ENCODE measurements at places on chromosomes 6 and 20. TPM values are rescaled to one million over a fixed set of nuclear protein-coding genes. Genes with fewer than 3 reads are reported as not detected.

Gene SLC22A16
- total RNA-seq, result not detected

Gene CAPN11
- total RNA-seq, result 1.7 TPM

Gene NFYA
- total RNA-seq, result 39.1 TPM

Gene BPIFB2
- total RNA-seq, result not detected

Gene EYS
- total RNA-seq, result 0.38 TPM

Gene SNAI1
- 4.2 TPM for total RNA-seq

Gene BTBD9
- total RNA-seq, result 5.3 TPM

Gene TFAP2A
- total RNA-seq, result not detected

Gene RIPOR2
- total RNA-seq, result 22.5 TPM

GRCh38 chr20:47668313-47669151 lies 116.7 kb downstream of the SULF2 start:
- H3K27me3 ChIP-seq, result no peaks in the 10 kb centered on the region
- H3K4me3 ChIP-seq, result no peak overlapping the region
- no peaks in the 10 kb centered on the region for H3K36me3 ChIP-seq

DNA sequence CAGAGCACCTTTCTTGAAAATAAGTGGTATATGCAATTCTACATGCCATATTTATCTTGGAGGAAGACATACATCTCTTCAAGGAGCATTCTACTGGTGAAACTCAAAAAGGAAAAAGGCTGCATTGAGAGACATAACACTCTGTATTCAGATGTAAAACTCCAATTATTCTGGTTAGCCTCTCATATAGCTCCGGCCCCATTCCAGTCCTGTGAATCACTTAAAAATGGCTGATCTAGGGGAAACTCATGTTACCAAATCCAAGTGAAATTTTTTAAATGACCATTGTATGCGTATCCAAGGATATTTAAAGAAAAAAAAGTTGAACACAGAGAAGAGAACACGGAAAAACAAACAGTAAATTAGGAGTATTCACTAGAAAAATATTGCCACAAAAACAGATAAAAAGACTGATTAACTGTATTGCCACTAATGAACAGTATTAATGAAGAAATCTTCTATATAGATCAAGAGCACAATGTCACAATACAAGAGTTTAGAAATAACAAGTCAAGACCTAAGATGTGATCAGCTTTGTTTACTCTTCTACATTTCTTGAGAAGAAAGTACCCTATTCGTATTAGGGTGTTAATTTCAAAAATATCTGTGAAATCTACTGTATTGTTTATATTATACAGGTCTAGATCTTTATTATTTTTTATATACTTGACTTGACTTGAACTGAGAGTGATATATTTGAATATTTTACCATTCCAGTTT lies 124.5 kb upstream of the GJE1 start:
- no peaks in the 10 kb centered on the region for H3K4me1 ChIP-seq
- DNase-seq, result peak; percentile 44
- no peak overlapping the region for H3K4me3 ChIP-seq
- H3K27ac ChIP-seq, result no peak overlapping the region
- no peaks in the 10 kb centered on the region for H3K36me3 ChIP-seq

DNA sequence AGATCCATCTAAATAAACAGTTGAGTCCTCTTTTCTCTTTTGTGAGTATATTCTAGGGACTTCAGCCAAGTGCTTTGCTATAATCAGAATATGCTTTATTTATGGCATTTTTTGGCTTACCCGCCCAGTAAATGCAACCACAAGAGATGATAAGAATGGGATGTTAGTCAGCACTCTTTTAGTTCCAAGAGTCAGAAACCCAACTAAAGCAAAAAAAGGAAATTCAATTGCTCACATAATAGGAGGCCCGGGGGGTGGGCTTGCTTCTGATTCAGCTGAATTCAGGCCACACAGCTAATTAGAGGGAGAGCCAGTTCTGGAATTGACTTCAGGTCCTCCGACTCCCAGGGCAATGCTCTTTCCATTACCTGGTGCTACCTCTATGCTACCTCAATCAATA lies 250.6 kb downstream of the FARS2 start:
- DNase-seq, result no peak
- H3K36me3 ChIP-seq, result no peaks in the 10 kb centered on the region
- no peaks in the 10 kb centered on the region for H3K4me1 ChIP-seq
- no peaks in the 10 kb centered on the region for H3K27me3 ChIP-seq
- no peak overlapping the region for H3K4me3 ChIP-seq
- no peak overlapping the region for H3K27ac ChIP-seq

GRCh38 chr20:787825-788224 lies 19.5 kb upstream of the SLC52A3 start:
- H3K36me3 ChIP-seq, result peaks cover 6% of the 10 kb centered on the region
- H3K4me1 ChIP-seq, result peaks cover 10% of the 10 kb centered on the region
- H3K27me3 ChIP-seq, result no peaks in the 10 kb centered on the region
- no peak overlapping the region for H3K4me3 ChIP-seq
- no peak overlapping the region for H3K27ac ChIP-seq

GRCh38 chr20:63517376-63518309 lies 2.9 kb upstream of the PPDPF start:
- DNase-seq, result no peak
- no peaks in the 10 kb centered on the region for H3K27me3 ChIP-seq
- no peak overlapping the region for H3K4me3 ChIP-seq
- H3K36me3 ChIP-seq, result no peaks in the 10 kb centered on the region
- peaks cover 12% of the 10 kb centered on the region for H3K4me1 ChIP-seq

- H3K4me3 ChIP-seq, result no peak overlapping the region
- no peaks in the 10 kb centered on the region for H3K27me3 ChIP-seq
- DNase-seq, result no peak
- H3K36me3 ChIP-seq, result no peaks in the 10 kb centered on the region
- no peak overlapping the region for H3K27ac ChIP-seq
Measured at GRCh38 chr6:77205936-77206335, 257.4 kb downstream of the HTR1B start.

GRCh38 chr6:2877057-2877882 lies 25.8 kb downstream of the SERPINB9 start:
- no peak for DNase-seq
- peaks cover 31% of the 10 kb centered on the region for H3K4me1 ChIP-seq
- peak overlapping the region; percentile 46 for H3K27ac ChIP-seq
- H3K4me3 ChIP-seq, result peak overlapping the region; percentile 90

GRCh38 chr6:82022614-82023129 lies 224.9 kb downstream of the IBTK start:
- H3K36me3 ChIP-seq, result no peaks in the 10 kb centered on the region
- H3K27me3 ChIP-seq, result no peaks in the 10 kb centered on the region
- no peak for DNase-seq
- H3K4me3 ChIP-seq, result no peak overlapping the region
- H3K4me1 ChIP-seq, result no peaks in the 10 kb centered on the region
- H3K27ac ChIP-seq, result no peak overlapping the region

DNA sequence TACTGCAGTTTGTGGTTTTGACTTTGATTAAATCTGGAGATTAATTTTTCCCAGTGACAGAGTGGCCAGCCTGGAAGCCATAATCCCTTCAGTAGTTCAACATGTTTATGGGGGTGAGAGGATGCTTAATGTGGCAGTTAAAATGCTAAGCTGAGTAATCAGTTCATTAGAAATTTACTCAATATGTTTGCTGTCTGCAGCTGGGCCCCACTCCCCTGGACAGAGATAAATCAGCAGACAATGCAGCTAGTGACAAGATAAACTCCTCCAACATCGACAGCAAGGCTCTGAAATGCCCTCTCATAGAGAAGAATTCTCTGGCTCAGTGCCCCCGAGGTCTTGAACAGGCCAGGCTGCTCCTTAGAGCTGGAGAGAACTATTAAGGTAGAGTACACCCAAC lies 101.9 kb downstream of the LRFN2 start:
- no peaks in the 10 kb centered on the region for H3K4me1 ChIP-seq
- H3K27me3 ChIP-seq, result no peaks in the 10 kb centered on the region
- H3K4me3 ChIP-seq, result no peak overlapping the region
- H3K36me3 ChIP-seq, result no peaks in the 10 kb centered on the region

GRCh38 chr6:117270055-117270842 lies 4.9 kb downstream of the VGLL2 start:
- H3K4me1 ChIP-seq, result peaks cover 48% of the 10 kb centered on the region
- H3K27me3 ChIP-seq, result peaks cover 100% of the 10 kb centered on the region
- H3K36me3 ChIP-seq, result no peaks in the 10 kb centered on the region
- H3K4me3 ChIP-seq, result peak overlapping the region; percentile 64

DNA sequence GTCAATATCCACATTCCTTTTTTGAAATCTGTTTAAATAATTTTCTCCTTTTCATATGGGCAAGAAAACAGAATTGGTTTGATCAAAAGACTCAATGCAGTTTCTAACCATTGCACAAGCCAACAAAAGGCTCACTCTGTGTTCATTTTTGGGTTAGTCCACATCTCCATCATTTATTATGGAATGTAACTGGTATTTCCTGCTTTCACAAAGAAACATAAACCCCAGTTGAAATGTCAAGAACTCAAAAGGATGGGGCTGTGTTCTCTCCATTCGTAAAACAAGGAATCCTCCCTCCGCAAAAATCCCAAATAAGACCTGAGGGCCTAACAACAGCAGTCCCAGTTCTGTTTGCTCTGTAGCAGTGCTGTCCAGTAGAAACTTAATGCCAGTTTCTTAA lies 420.9 kb downstream of the GJA1 start:
- H3K27me3 ChIP-seq, result no peaks in the 10 kb centered on the region
- no peak overlapping the region for H3K4me3 ChIP-seq
- no peak for DNase-seq
- 0 out of 2 replicates have a peak, but pooled peaks cover 1% of the 10 kb centered on the region for H3K36me3 ChIP-seq
- peaks cover 12% of the 10 kb centered on the region for H3K4me1 ChIP-seq

DNA sequence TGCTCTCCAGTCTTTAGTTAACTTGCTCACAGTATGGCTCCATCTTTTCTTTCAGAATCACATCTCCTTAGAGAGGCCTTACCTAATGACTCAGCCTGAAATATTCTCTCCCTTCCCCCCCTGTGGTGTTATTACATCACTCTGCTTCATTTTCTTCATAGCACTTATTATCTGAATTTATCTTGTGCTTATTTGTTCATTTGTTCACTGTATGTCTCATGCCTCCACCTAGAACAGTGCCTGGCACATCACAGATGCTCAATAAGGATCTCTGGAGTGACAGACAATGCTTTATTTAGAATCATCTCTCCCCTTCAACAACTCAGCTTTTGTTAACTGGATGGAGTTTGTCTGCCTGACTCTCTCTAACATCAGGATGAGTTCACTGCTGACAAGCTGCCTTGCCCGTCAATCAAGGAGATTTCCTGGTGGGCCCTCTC lies 96.6 kb upstream of the MAN1A1 start:
- DNase-seq, result no peak
- H3K36me3 ChIP-seq, result no peaks in the 10 kb centered on the region
- no peak overlapping the region for H3K27ac ChIP-seq
- H3K27me3 ChIP-seq, result no peaks in the 10 kb centered on the region
- H3K4me3 ChIP-seq, result no peak overlapping the region
- no peaks in the 10 kb centered on the region for H3K4me1 ChIP-seq

DNA sequence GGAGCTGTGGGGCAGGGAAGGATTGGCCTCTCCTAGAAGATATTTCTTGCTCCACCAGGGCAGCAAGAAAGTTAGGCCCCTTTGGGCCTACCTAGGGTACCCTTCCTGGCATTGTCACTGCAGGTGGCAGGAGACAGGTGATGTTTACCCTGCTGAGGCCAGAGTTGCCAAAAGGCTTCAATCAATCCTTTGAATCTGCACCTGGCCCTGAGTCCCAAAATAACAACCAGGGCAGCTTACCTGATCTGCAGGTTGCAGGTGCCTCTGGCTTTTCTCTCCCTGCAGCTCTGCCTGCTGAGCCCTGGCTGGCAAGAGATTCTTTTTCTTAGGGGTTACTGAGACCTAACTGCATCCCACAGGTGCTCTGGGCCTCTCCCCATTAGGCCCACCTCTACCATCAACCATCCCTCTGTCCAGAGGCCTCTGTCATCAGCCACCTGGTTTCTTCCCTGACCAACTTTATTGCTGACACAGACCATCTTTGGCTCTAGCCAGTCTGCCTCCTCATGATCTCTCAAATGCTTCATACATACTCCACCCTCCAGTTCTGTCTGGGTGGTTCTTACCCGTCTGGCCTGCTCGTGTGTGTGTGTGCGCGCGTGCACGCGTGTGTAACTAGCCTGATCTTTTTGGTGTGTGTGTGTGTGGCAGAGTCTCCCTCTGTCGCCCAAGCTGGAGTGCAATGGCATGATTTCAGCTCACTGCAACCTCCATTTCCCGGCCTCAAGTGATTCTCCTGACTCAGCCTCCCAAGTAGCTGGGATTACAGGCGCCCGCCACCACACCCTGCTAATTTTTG lies 13.7 kb downstream of the BCL2L1 start:
- H3K36me3 ChIP-seq, result peaks cover 4% of the 10 kb centered on the region
- H3K27me3 ChIP-seq, result no peaks in the 10 kb centered on the region
- peak overlapping the region; percentile 41 for H3K27ac ChIP-seq

- H3K4me3 ChIP-seq, result no peak overlapping the region
- no peaks in the 10 kb centered on the region for H3K36me3 ChIP-seq
- H3K4me1 ChIP-seq, result no peaks in the 10 kb centered on the region
- no peaks in the 10 kb centered on the region for H3K27me3 ChIP-seq
- H3K27ac ChIP-seq, result no peak overlapping the region
- no peak for DNase-seq
Measured at GRCh38 chr20:6134592-6134991, 11.8 kb upstream of the FERMT1 start.

GRCh38 chr20:61082720-61083119 lies 169.3 kb upstream of the CDH4 start:
- H3K4me1 ChIP-seq, result no peaks in the 10 kb centered on the region
- no peak for DNase-seq
- no peaks in the 10 kb centered on the region for H3K36me3 ChIP-seq
- no peaks in the 10 kb centered on the region for H3K27me3 ChIP-seq
- no peak overlapping the region for H3K27ac ChIP-seq

- no peaks in the 10 kb centered on the region for H3K36me3 ChIP-seq
- peaks cover 42% of the 10 kb centered on the region for H3K4me1 ChIP-seq
- 0 out of 2 replicates have a peak overlapping the region, but pooled peaks have one; percentile 33 for H3K27ac ChIP-seq
- no peak for DNase-seq
Measured at GRCh38 chr6:136466777-136467176, 83.4 kb downstream of the MAP7 start.

DNA sequence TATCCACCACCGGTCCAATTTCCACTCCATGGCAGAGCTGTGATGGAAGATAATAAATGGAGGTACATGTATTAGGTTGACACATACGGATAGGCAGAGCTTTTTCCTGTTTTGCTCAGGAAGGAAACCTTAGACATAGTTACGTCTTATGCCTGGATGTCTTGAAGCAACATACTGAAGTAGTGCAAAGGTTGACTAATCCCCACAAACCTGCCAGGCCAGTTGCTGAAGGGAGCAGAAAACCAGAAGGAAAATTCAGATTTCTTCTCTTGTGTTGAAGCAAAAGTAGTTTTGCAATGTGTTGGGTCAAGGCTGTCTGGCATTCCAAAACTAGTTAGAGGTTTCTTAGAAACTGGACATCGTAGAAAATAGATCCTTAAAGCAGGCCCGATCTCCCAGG lies 68.7 kb downstream of the PHACTR1 start:
- H3K36me3 ChIP-seq, result no peaks in the 10 kb centered on the region
- no peak overlapping the region for H3K27ac ChIP-seq
- H3K27me3 ChIP-seq, result no peaks in the 10 kb centered on the region
- no peak overlapping the region for H3K4me3 ChIP-seq
- peaks cover 9% of the 10 kb centered on the region for H3K4me1 ChIP-seq

GRCh38 chr20:31239139-31239538 lies 18.3 kb upstream of the DEFB115 start:
- H3K27me3 ChIP-seq, result 0 out of 2 replicates have a peak, but pooled peaks cover 2% of the 10 kb centered on the region
- no peak overlapping the region for H3K4me3 ChIP-seq
- no peaks in the 10 kb centered on the region for H3K4me1 ChIP-seq

Data from GM23338 (cell line).